ENCODE measurements at places on chromosomes 11 and 22.
A peak's percentile ranks its signal among the peaks of the same experiment; 100 is the strongest.

- peak; percentile 8 for DNase-seq
Observed at GRCh38 chr11:124075841-124076651, 34.9 kb upstream of the OR10G7 start.

DNA sequence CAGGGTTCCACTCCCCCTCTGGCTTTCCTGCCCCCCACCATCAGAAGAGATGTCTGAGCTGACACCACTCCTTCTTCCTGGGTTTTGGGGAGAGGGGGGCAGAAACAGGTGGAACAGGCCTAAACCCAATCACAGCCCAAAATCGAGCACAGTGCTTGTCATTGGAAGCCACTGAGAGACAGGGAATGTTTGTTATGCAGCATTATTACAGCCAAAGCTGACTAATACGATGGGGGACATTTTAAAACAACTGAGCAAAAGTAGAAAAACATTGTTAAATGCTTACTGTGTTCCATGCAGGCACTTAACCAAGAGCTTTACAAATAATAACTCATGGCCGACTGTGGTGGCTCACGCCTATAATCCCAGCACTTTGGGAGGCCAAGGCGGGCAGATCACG, 32.5 kb upstream of the RTL6 start:
- DNase-seq: no peak

GRCh38 chr11:43788421-43788820, 92.2 kb upstream of the ALKBH3 start:
- peak; percentile 41 for DNase-seq

- no peak for DNase-seq
Observed at GRCh38 chr11:107446822-107447431, 10.7 kb downstream of the CWF19L2 start.

DNA sequence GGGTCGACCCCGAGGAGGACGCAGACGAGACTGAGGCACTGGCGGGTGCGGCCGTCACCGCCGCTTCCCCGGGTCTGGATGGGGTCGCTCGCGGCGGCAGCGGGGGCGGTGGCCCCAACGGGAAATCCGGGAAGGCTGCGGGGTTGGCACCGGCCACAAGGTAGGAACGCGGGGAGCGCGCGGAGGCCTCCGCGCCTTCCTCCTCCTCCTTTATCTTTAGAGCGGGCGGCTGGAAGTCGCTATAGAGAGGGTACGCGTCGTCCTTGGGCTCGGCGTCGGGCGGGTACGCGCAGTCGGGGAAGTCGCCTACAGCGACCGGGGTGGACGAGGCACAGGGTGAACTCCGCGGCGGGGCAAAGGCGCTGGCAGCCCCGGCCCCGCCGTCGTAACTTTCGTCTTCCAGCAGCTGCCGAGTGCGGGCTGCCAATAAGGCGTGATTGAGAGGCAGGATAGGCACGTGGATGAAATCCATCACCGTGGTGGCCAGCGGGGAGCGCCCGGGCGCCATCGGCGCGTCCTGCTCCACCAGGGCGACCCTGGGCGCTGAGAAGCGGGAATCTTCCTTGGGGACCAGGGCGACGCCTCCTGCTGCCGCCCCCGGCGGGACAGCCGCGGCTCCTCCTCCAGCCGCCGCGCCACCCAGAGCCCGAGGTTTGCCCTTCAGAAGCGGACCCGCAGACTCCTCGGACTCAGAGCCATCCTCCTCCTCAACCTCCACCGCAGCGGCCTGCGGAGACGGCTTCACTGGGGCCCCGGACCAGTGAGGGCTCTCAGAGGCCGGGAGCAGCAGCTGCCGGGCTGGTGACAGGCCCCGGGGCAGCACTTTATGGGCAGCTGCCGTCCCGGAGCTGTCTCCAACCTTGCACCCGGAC, 1.7 kb downstream of the PGR start:
- no peak for DNase-seq

GRCh38 chr11:77107950-77108349, 5.3 kb downstream of the OMP start:
- no peak for DNase-seq

GRCh38 chr11:83051760-83052671, 19.7 kb downstream of the RAB30 start:
- no peak for DNase-seq

DNA sequence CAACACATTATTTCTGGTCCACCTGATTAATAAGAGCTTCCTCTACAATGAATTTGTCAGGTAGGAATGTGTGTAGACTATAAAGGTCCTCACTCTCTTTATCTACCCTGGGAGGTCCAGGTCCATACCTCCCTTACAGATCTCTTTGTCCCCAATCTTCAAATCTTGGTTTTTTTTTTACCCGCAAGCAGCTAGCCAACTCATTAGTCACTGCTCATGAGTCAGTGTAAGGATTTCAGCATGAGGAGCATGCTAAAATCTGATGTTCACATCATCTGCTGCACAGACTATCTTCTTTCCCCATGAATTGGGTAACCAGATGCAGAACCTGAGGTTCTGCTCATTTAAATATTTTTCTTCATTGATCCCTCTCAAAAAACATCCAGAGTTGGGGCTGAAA, 397.0 kb upstream of the ISX start:
- DNase-seq: no peak

DNA sequence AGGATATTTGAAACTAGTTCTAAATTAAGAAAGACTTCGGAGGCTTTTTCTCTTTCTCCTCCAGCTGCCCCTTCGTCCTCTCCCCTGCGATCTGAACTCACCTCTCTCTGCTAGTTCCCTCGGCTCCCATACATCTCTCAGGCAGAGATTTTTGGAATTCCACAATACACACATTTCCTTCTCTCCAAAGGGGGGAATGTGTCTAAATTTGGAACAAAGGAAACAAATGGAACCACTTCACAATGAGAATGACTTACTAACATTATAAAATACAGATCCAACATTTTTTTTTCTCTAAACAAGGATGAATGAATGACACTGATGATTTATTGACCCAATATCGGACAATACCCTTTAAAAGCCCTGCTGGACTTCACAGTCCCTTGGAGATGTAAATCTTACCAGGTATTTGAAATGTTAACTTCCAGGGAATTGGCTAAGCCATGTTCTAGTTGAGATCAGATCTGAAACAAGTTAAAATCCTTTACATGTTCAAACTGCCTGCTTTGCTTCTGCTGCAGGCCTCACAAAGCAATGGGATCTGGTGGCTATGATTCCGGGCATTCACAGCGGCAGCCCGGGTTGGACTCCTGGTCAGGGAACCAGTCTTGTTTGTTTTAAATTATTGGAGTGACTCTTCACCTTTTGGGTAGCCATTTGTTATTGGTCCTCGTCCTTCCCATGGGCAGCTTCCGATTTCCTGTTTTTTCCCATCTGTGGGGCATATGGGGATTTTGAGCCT, 20.5 kb upstream of the GSTP1 start:
- no peak for DNase-seq

GRCh38 chr11:62352355-62353336, 15.4 kb downstream of the ASRGL1 start:
- DNase-seq: no peak

DNA sequence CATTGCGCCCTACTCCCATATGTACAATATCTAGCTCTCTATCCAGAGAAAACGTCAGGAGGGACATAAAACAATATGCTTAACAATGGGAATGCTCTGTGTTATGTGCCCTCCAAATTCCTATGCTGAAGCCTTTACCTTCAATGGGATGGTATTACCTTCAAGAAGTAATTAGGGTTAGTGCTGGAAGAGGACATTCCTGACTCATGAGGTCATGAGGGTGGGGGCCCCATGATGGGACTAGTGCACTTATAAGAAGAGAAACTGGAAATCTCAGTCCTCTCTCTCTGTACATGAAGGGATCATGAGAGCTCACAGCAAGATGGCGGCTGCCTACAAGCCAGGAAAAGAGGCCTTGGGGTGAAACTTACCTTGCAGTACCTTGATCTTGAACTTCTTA, 20.3 kb downstream of the MMP20 start:
- DNase-seq: no peak

DNA sequence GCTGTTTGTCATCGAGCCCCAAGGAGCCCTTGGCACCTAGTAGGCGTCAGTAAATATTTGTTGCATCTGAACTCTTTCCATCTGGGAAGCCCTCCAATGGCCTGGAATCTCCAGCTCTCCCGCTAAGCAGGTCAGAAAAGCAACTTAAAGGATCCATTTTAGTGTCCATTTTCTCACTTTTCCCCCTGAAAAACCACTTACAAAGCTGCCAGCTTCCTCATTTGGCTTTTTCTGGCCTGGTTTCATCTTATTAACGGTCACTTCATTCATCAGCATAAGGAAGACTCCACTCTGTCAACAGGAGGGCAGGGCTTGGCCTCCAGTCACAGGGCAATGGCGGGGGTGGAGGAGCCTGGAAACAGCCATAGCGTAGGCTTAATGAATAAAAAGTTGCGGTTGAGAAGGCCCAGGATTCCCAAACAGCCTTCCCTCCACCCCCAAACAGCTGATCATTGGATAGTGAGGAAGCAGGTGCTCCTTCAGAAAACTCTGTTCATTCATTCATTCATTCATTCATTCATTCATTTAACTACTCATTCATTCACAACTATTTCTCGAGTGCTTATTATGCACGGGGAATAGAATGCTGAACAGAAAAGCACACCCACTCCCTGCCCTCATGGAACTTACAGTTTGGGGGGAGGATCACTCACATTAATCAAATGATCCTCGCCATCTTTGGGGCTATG, 104.5 kb upstream of the RCN1 start:
- no peak for DNase-seq

GRCh38 chr11:20249796-20250195, 89.5 kb upstream of the DBX1 start:
- peak; percentile 21 for DNase-seq

DNA sequence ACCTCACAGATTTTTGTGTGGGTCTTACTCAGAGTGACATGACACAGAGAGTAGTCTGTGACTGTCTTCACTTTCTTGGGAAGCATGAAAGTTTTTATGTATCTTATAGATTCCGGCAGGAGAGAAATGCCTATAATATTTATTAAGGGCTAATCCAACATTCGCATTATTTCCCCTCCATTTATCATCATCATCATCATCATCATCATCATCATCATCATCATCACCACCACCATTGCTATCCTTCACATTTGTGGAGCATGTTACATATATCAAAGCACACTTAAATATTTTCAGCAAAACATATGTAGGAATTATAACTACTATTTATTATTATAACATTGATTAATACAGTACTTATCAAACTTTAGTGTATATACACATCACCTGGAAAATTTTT, 66.2 kb downstream of the GAS2 start:
- DNase-seq: no peak

- no peak for DNase-seq
Observed at GRCh38 chr11:98549571-98549970, 471.2 kb upstream of the CNTN5 start.

DNA sequence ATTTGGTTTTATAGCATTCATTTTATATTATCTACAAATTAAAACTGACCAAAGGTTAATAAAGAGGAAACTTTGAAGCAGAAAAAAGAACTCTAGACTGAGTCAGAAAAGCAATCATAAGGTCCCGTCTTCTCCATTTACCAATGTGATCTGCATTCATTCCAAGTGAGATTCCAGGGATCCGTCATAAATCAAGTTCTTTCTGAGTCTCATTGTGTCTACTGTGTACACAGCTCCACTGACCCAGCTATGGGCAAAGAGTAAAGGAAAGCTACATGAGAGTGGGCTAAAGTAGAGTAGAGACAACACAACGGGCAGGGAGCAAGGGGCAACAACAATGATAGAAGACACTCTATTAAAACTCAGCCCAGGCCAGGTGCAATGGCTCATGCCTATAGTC, 15.3 kb downstream of the FAM168A start:
- DNase-seq: no peak

GRCh38 chr11:76577226-76577920, 93.2 kb downstream of the LRRC32 start:
- DNase-seq: no peak

GRCh38 chr22:44847380-44847779, 95.0 kb downstream of the ARHGAP8 start:
- no peak for DNase-seq

GRCh38 chr22:21014726-21015465, at the start of gene P2RX6:
Gene P2RX6 (plus strand): TSS chr22:21015165. CDS start chr22:21015175, 10 bp downstream.
- no peak for DNase-seq

DNA sequence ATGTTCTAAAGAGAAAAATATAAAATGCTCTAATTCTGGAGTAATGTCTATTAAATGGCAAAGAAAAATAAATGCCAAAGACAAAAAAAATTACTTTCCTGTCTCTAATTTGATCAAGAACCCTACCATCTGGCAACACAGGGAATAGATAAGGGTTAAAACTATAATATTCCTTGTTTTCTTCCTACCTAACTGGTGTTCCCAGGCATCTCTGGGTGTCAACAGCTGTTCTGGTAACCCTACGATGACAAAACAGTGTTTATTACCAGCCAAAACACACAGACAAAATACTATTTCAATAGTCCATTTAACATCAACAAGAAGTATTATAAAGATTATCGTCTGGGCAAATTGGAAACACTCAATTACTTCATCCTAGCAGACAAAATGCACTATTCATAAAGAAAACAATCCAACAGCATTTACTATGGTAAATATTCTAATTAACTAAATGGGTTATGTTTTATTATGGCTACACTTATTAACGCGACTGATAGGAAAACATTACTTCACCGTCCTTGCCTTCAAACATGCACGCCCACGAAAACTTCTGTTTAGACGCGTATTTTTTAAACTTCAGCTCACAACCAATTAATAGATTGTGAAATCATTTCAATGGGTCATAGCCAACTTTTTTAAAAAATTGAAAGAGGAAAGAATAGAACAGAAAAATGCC, 50.6 kb downstream of the LGR4 start:
- DNase-seq: peak; percentile 2

- DNase-seq: peak; percentile 43
Observed at GRCh38 chr11:62487738-62488551, 58.7 kb downstream of the AHNAK start.

DNA sequence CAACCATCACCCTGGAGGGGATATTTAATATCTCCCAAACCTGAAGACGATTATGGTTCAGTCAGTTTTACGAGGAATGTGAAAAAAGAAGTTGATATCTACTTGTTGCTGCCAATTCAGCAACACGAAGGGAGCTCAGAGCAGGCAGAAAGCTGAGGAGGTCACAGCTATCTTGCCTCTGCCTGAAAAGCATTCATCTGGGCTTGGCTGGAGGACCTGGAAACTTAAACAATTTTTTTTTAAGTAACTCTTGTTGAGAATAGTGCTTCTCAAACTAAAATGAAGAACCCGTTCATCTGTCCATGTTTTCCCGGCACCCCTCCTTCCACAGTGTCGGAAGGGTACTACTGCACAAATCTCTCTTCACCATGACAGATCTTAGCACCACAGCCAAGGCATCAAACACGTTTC, 98.9 kb downstream of the MICAL3 start:
- DNase-seq: no peak

GRCh38 chr22:24424001-24424900, 3.1 kb upstream of the ADORA2A start:
- no peak for DNase-seq

GRCh38 chr11:58276151-58276550, 8.1 kb upstream of the OR10W1 start:
- no peak for DNase-seq

GRCh38 chr11:66069715-66070603, at the start of gene PACS1:
Gene PACS1 (plus strand): TSS chr11:66070272. CDS start chr11:66070487, 215 bp downstream.
- DNase-seq: no peak

- DNase-seq: no peak
Observed at GRCh38 chr11:128234143-128234542, 353.2 kb downstream of the ETS1 start.

- DNase-seq: no peak
Observed at GRCh38 chr11:101129203-101129943, at the start of gene PGR. Gene PGR (minus strand): TSS chr11:101129813. CDS start chr11:101129070, 743 bp downstream.

- DNase-seq: no peak
Observed at GRCh38 chr11:34240150-34240494, 117.7 kb downstream of the ABTB2 start.

All from NCI-H1694 treated with DMSO at 0.1 percent for 48 hours (cell line).